ENCODE measurements at places on chromosomes 1 and 21.
A peak's percentile ranks its signal among the peaks of the same experiment; 100 is the strongest.

DNA sequence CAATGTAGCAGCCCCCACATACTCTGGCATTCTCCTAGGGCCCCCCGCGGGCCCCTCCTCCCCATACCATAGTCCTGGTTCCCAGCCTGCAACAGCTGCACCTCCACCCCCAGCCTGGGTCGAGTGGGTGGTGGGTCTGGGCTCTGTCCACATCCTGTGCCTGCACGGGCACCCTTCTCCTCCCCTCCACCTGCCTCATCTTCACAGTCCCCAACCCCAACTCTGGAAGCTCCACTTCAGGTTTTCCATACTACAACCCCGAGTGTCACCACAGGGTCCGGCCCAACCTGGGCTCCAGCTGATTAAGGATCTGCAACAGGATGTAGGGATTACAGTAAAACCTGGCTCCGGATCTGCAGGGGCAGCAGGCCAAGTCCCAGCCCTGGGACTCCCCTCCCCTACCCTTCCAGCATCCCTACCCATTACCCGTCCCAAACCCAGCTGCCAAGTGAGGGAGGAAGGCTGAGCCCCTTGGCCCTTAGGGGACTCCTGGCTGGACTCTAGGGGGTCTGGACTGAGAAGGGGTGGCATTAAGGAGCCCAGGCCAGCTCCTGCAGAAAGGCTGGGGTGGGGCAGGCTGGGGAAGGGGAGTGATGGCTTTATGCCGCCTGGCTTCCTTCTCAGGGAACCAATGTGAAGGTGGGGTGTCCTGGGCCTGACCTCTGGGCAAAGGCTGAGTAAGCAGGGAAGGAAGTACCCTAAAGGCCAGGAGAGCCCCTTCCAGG, 116.8 kb downstream of the CASZ1 start:
- no peak for DNase-seq

DNA sequence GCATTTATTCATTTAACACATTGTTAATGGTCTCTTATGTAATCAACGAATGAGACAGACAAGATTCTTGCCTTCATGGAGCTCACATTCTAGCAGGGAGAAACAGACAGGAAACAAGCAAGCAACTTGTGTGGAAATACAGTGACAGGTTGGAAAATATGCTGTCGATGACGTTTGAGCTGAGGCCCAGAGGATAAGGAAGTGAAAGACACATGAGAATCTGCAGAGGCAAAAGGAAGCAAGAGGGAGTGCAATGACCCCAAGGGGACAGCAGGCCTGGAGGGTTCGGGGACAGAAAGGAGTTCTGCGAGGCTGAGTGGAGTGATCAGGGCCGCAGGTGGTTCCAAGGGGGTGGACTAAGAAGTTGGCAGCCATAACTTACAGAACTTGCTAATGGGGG, 60.6 kb upstream of the AKT3 start:
- DNase-seq, result no peak

DNA sequence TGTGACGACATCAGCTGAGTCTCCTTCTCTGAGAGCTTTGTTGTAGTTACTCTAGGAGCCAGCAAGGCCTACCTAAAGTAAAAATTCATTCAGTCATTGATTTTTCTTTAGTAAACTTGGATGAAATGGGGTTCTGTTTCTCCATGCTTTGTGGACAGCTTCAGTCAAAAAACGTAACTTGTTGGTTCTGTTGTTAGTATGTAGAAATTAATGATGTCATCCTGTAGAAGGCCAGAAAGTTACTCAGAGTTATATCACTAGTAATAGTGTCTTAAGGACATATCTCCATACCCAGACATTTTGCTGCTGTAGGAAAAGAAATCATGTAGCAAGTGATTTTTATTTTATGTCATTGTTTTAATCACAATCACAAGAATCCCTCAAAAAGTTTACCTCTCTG, 43.0 kb downstream of the KDM1A start:
- DNase-seq, result no peak

- peak; percentile 49 for DNase-seq
Measured at GRCh38 chr21:35050348-35051286, 1.5 kb upstream of the RUNX1 start.

- no peak for DNase-seq
Measured at GRCh38 chr1:4506591-4506990, 147.8 kb upstream of the AJAP1 start.

- no peak for DNase-seq
Measured at GRCh38 chr21:38999161-38999560, 184.1 kb downstream of the PSMG1 start.

GRCh38 chr21:29224006-29224405, 74.7 kb upstream of the BACH1 start:
- no peak for DNase-seq

DNA sequence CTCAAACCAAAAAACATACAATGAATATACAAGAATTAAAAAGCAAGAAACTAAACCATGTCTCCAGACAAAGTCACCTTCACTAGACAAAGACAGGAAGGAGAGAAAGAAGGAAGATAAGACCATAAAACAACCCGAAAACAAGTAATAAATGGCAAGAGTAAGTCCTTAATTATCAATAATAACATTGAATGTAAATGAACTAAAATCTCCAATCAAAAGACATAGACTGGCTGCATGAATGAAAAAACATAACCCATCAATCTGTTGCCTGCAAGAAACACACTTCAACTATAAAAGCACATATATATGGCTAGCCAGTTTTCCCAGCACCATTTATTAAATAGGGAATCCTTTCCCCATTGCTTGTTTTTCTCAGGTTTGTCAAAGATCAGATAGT, 100.8 kb upstream of the SAMSN1 start:
- no peak for DNase-seq

GRCh38 chr1:168933141-168933805, 173.2 kb upstream of the ATP1B1 start:
- no peak for DNase-seq

GRCh38 chr1:39378377-39378776, 113.1 kb upstream of the BMP8A start:
- peak; percentile 67 for DNase-seq

DNA sequence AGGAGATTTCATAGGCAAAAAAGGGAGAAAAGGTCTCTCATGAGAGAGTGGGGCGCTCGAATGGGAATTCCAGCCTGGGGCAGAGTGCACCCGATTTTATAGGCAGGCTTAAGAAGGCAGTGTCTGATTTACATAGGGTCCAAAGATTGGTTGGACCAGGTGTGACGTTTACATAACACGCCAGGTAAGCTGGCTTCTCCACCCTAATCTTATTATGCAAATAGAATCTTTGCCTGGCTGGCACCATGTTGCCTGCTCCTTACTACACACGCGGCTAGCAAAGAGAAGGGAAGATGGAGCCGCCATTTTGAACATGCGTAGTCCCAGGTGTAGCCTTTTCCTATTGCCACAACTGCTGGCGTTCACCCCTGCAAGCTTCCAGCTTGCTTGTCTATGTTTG, 103.7 kb downstream of the SLC16A1 start:
- no peak for DNase-seq

- no peak for DNase-seq
Measured at GRCh38 chr1:225700164-225700821, 47.4 kb upstream of the ENAH start.

GRCh38 chr1:108140177-108140576, 60.0 kb downstream of the SLC25A24 start:
- DNase-seq, result no peak

DNA sequence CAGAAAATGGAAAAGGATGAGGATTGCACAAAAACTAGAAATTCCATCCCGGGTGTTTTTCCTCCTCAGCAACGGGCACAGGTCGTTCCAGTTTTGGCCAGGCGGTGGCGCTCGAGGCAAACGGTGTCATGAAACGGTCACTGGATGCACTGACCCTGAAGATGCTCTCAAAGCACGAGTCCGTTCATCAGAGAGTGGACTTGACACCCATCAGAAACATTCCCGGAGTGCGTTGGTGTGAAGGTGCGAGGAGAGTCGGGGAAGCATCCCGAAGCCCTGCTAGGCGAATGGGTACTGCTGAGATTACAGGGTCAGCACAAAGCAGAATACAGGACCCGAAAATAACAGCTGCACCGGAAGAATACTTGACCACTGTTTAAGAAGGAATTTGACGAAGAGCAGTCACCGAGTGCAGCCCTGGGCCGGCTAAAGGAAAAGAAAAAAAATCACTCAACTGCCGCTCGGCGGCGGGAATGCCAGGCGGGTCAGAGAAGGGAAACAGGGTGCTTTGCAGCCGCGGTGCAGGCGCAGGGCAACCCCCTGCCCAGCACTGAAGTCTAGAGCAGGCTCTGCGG, 71.7 kb upstream of the ETS2 start:
- peak; percentile 79 for DNase-seq

DNA sequence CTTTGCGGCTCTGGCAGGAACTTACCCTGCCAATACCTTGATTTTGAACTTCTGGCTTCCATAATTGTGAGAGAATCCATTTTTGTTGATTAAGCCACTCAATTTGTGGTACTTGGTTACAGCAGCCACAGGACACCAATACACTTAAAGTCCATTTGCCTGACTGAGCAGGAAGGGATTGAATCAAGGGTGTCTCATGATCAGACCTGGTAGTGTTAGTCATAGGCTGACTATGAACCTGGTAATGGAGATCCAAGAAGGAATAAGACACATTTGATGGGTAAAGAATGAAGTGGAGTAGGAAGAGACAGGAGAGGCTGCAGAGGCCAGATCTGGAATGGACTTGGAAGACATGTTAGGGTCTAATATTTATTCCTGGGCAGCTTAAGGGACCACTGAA, 31.2 kb upstream of the MAP1LC3C start:
- no peak for DNase-seq

DNA sequence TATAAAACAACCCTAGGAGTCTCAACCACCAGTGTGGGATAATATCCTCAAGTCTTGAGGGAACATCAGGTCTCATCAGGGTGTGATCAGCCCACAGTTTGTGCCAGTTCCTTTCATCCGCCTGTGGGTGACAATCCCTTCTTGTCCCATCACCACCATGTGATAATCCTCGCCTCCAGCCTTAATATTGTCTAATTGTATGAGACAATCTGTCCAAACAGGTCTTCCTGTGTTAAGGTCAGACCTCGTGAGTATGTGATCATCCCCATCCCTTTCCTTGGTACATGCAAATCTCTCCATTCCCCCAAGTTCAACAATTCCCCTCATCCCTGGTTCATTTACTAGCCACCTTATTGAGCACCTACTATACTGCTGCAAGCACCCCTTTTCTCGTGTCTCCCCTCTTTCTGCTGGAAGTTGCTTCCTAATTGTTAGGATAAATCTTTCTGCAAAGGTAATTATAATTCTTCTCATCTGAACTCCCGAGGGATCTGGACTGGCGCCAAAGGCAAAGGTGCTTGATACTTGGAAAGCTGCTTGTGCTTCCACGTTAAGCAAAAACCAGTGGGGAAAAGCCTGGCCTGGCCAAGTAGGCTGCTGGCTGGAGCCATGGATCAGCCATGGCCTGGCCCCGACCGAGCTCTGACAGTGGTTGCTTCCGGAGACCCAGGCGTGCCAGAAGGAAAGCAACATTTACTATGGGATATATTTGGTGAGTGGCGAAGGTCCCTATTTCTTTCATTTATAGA, 92.5 kb downstream of the RNF220 start:
- no peak for DNase-seq

DNA sequence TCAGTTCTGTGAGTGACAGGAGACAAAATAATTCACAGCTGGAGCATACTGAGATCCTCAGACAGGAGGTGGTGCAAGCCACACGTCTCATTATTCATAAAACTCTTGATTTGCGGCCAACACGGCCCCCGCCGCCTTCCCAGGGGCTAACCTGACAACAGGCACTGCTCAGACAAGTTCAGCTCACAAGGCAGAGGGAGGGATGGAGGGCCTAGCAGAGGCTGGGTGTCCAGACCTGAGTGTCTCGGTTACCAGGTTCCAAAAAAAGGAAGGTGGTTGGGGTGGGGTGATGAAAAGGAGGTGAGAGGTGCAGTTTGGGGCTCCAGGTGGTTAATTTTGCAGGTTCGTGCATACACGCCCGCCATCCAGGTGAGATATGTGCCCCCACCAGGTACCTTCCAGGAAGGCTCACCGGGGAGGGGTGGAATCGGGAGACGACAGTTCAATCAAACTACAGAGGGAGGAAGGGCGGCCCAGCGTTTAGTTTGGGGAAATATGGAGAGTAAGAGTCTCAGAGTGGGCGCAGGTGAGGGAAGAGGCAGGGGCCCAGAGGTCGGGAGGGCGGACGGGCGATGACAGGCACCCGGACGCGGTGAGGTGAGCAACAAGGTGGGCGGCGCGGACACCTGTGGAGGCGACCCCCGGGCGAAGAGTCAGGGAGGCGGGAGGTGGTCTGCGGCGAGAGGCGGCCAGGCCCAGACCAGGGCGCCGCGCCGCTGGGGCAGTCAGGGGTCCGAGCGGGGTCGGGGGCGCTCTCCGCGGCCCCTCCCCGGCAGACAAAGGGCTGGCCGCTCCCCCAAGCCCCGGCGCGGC, 629 bp downstream of the CTNNBIP1 start:
- DNase-seq, result peak; percentile 52

GRCh38 chr21:45430521-45431501, 25.8 kb downstream of the COL18A1 start:
- DNase-seq, result no peak

DNA sequence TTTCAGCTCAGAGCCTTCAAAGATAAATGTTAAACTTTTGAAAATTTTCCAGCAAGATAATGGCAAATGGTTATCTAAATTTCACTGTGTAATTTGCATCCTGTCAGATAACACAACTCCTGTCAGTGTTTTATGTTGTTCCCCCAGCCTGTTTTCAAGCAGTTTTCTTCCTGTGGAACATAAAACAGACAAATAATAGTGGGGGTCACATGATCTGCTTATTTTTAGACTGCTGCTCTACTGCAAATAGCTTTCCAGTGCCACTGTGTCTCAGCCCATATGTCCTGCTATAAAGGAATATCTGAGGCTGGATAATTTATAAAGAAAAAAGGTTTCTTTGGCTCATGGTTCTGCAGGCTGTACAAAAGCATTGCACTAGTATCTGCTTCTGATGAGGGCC, 32.2 kb downstream of the FMO3 start:
- no peak for DNase-seq

GRCh38 chr1:233704898-233705723, 91.2 kb downstream of the KCNK1 start:
- DNase-seq, result no peak

DNA sequence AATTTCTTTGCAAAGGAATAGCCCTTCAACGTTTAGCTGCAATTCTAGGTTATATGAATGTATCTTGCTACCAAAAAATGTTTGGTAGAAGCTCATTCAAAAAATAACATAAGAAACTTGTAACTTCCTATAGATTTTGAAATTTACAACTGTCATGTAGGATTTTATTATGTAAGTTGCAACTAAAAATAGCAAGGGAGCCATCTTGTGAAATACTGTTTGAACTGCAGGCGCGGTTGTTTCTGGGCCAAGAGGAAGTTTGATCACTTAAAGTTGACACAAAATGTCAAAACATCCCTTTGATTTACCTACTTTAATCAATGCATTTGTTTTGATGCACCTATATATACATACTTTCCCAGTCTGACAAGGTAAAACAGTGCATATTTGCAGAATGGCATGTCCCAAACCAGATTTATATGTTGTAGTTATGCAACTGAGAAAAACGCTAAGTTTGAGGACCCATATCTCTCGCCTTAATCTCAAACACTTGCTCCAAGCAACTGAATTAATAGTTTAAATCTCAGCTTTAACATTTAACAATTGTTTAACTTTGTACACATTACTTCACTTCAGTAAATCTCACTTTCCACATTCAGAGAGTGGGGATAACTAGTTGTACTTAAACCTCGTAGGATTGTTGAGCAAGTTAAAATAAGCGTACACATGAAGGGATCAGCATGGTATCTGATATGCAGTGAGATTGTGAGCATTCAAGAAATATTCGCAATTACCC, 63.9 kb downstream of the KCNK2 start:
- peak; percentile 53 for DNase-seq

GRCh38 chr1:229217716-229218115, 53.2 kb upstream of the RAB4A start:
- DNase-seq, result no peak

All from Karpas-422 (cell line).